ENCODE measurements at places on chromosomes 7 and 10. TPM values are rescaled to one million over a fixed set of nuclear protein-coding genes. Genes with fewer than 3 reads are reported as not detected.
A peak's percentile ranks its signal among the peaks of the same experiment; 100 is the strongest.

- H3K27ac ChIP-seq: no peak overlapping the region
- H3K27me3 ChIP-seq: no peaks in the 10 kb centered on the region
- DNase-seq: no peak
- H3K36me3 ChIP-seq: peaks cover 31% of the 10 kb centered on the region
These were observed 107.0 kb downstream of the HIP1 start for GRCh38 chr7:75631711-75632110.

The DNAJC12 gene
- 5.9 TPM for total RNA-seq

DNA sequence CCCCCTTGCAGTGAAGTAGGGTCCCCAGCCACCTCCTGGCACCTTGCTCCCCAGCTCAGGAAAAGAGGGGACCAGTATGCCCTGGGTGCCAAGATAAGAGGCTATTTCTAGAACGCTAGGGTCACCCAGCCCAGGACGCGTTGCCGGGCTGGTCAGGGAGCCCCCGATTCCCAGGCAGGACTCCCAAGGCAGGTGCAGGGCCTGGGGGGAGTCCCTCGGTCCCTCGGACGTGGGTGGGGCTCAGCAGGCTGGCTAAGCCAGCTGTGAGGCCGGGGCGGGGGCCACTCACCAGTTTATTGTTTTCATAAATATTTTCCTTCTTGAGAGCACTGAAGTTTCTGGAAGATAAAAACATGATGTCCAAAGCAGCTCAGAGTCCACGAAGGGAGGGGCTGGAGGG is 9.3 kb downstream of the MICALL2 start:
- no peaks in the 10 kb centered on the region for H3K27me3 ChIP-seq
- no peak for DNase-seq
- H3K27ac ChIP-seq: no peak overlapping the region
- no peak overlapping the region for H3K4me3 ChIP-seq
- no peaks in the 10 kb centered on the region for H3K36me3 ChIP-seq

DNA sequence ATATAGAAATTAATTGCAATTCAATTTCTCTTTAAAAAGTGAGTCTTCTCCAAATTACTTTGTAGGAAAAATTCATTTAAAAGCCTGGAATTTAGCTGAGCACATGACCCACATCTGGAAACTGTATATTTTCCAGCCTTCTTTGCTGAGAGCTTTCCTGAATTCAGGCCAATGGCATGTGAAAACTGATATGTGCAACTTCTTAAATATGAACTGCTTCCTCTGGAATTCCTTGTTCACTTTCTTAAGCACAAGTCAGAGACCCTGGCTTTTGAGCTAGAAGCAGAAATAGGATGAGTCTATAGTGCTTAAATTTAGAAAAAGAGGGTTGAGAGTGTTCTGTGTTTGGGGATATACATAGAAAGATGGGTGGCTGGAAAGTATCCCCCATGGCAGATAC is 365.1 kb upstream of the MTPN start:
- H3K36me3 ChIP-seq: no peaks in the 10 kb centered on the region
- no peaks in the 10 kb centered on the region for H3K27me3 ChIP-seq
- H3K27ac ChIP-seq: no peak overlapping the region
- H3K4me3 ChIP-seq: no peak overlapping the region
- DNase-seq: no peak

DNA sequence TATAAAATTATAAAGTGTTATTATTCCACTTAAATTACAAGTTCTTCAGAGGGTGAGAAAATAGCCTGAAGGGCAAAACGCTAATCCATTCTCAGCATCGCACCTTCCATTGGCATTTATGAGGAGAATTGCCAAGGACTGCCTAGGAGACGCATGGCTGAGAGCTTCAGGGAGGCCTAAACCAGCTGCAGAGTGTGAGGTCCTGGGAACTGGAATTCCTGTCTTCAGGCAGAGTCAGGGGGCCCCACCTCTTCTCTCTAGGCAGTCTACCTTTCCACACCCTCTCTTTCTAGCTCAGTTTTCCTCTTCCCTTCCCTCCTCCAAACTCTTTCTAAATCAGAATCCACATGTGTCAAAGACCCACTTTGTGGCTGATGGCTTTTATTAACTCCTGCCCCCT is 35.3 kb downstream of the LRRC72 start:
- peaks cover 4% of the 10 kb centered on the region for H3K4me1 ChIP-seq
- H3K4me3 ChIP-seq: no peak overlapping the region
- H3K27me3 ChIP-seq: no peaks in the 10 kb centered on the region
- DNase-seq: no peak
- no peaks in the 10 kb centered on the region for H3K36me3 ChIP-seq
- no peak overlapping the region for H3K27ac ChIP-seq

DNA sequence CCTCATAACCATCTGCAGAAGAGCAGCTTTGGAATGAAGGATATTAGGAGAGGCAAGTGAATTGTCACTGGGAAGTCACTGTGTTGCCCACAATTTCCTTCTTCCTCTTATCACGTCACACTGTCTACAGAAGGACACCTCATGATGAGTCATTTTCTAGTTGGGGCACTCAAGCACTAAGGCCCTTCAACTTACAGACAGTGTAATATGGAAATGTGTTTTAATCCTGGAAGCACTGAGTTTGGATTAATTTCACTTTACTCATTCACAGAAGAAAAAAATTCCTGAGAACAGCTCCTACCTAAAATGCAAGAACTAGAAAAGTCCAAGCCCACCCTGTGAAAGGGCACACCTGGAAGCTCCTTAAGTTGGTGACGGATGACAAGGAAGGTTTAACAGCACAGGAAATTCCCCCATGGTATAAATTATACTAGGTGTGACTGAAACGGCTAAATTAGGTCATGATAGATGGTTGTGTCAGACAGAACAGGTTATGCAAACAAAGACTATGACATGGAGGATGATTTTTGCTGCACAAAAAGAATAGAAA is 56.6 kb downstream of the PARD3 start:
- peak overlapping the region; percentile 4 for H3K27ac ChIP-seq
- H3K27me3 ChIP-seq: no peaks in the 10 kb centered on the region
- DNase-seq: no peak
- peaks cover 5% of the 10 kb centered on the region for H3K36me3 ChIP-seq
- no peak overlapping the region for H3K4me3 ChIP-seq

The ZNF25 gene
- total RNA-seq: 2.9 TPM

The UCN3 gene
- total RNA-seq: 1.3 TPM

GRCh38 chr7:75572396-75572795 is 80.3 kb downstream of the SPDYE5 start:
- no peak overlapping the region for H3K27ac ChIP-seq
- no peak for DNase-seq
- peaks cover 9% of the 10 kb centered on the region for H3K36me3 ChIP-seq
- no peaks in the 10 kb centered on the region for H3K27me3 ChIP-seq

The JAKMIP3 gene
- total RNA-seq: 0.17 TPM

DNA sequence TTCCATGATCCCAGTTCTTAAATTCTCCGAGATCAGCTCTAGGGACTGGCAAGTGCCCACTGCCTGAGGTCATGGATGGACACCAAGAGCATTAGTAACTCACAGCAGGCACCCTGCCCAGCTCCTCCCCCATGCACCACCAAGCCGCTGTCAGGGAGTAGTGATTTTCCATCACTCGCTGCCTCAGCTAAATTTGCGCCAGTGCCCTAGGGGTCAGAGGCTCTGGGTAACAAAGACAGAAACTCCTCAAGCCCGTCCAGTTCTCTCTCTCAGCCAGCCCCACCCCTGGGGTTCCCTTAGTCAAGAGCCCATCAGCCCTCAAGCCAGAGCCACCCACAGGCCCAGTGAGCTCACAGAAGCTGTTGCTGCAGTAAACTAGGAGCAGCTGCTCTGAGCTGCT is 30.0 kb downstream of the PAX2 start:
- H3K4me1 ChIP-seq: peaks cover 19% of the 10 kb centered on the region
- no peak overlapping the region for H3K4me3 ChIP-seq
- no peaks in the 10 kb centered on the region for H3K36me3 ChIP-seq
- peaks cover 51% of the 10 kb centered on the region for H3K27me3 ChIP-seq

- H3K27me3 ChIP-seq: peaks cover under 1% of the 10 kb centered on the region
- H3K27ac ChIP-seq: peak overlapping the region; percentile 64
- H3K36me3 ChIP-seq: no peaks in the 10 kb centered on the region
- H3K4me3 ChIP-seq: no peak overlapping the region
- peaks cover 7% of the 10 kb centered on the region for H3K4me1 ChIP-seq
- DNase-seq: no peak
These were observed 40.5 kb upstream of the SAMD8 start for GRCh38 chr10:75070961-75071428.

DNA sequence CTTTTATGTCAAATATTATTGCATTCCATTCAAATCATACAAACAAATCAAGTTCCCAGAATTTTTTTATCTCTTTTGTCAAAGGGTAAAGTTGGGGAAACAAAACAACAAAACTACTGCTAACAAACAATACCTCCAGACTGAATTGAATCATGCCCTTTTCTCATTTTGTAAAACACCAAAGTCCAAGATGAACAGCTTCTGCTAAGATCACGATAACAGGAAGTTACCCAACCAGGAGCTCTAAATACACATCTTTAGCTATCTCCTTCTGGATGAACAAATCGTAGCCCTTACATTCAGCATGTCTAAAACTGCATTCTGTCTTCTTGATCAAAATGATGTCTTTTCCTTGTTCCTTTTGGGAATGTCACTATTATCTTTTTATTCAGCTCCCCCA is 97.4 kb downstream of the CTTNBP2 start:
- no peak overlapping the region for H3K27ac ChIP-seq
- no peak for DNase-seq
- no peak overlapping the region for H3K4me3 ChIP-seq
- H3K36me3 ChIP-seq: peaks cover 7% of the 10 kb centered on the region
- peaks cover 4% of the 10 kb centered on the region for H3K4me1 ChIP-seq
- H3K27me3 ChIP-seq: no peaks in the 10 kb centered on the region

GRCh38 chr7:112989531-112989930 is 97.1 kb downstream of the GPR85 start:
- no peaks in the 10 kb centered on the region for H3K4me1 ChIP-seq
- no peak overlapping the region for H3K4me3 ChIP-seq
- no peak for DNase-seq
- H3K27ac ChIP-seq: no peak overlapping the region

GRCh38 chr7:2882111-2882510 is 38.0 kb upstream of the GNA12 start:
- peaks cover 9% of the 10 kb centered on the region for H3K4me1 ChIP-seq
- H3K27me3 ChIP-seq: no peaks in the 10 kb centered on the region
- no peak overlapping the region for H3K4me3 ChIP-seq

- no peak for DNase-seq
- peaks cover 2% of the 10 kb centered on the region for H3K4me1 ChIP-seq
- no peak overlapping the region for H3K4me3 ChIP-seq
- H3K27ac ChIP-seq: peak overlapping the region; percentile 52
- H3K27me3 ChIP-seq: no peaks in the 10 kb centered on the region
- no peaks in the 10 kb centered on the region for H3K36me3 ChIP-seq
These were observed 88.1 kb downstream of the HIP1 start for GRCh38 chr7:75650681-75651080.

The LRIT1 gene
- total RNA-seq: not detected

The SEMA4G gene
- 57.1 TPM for total RNA-seq

The CALY gene
- total RNA-seq: 2.5 TPM

- DNase-seq: no peak
- no peaks in the 10 kb centered on the region for H3K36me3 ChIP-seq
- H3K4me3 ChIP-seq: no peak overlapping the region
- H3K27ac ChIP-seq: no peak overlapping the region
These were observed 86.5 kb downstream of the TMEM178B start for GRCh38 chr7:141160246-141160860.

- no peak overlapping the region for H3K4me3 ChIP-seq
- no peaks in the 10 kb centered on the region for H3K36me3 ChIP-seq
These were observed 260.1 kb upstream of the PODXL start for GRCh38 chr7:131816391-131817007.

DNA sequence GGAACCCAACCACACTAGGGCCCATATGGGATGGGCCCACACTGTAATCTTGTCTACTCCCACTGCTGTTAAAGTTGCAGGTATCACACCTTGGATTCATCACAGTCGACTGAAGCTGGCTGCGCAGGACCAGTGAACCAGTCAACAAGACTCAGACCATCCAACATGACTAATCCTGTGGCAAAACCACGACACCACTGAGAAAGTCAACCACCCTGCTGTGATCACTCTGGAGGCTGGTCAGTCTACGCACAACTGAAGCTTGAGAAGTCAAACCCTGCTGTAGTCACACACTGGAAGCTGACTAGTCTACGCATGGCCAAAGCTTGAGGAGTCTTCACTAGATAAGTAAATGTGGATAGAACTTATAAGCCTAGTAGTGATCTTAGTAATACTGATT is 9.6 kb upstream of the CYREN start:
- H3K36me3 ChIP-seq: peaks cover 46% of the 10 kb centered on the region
- no peaks in the 10 kb centered on the region for H3K27me3 ChIP-seq
- no peak overlapping the region for H3K27ac ChIP-seq
- peaks cover 4% of the 10 kb centered on the region for H3K4me1 ChIP-seq
- DNase-seq: no peak
- no peak overlapping the region for H3K4me3 ChIP-seq

GRCh38 chr10:63521416-63522276 is 445 bp downstream of the REEP3 start:
- peaks cover 32% of the 10 kb centered on the region for H3K4me1 ChIP-seq
- H3K27ac ChIP-seq: peak overlapping the region; percentile 98
- H3K27me3 ChIP-seq: no peaks in the 10 kb centered on the region
- H3K36me3 ChIP-seq: peaks cover 14% of the 10 kb centered on the region

DNA sequence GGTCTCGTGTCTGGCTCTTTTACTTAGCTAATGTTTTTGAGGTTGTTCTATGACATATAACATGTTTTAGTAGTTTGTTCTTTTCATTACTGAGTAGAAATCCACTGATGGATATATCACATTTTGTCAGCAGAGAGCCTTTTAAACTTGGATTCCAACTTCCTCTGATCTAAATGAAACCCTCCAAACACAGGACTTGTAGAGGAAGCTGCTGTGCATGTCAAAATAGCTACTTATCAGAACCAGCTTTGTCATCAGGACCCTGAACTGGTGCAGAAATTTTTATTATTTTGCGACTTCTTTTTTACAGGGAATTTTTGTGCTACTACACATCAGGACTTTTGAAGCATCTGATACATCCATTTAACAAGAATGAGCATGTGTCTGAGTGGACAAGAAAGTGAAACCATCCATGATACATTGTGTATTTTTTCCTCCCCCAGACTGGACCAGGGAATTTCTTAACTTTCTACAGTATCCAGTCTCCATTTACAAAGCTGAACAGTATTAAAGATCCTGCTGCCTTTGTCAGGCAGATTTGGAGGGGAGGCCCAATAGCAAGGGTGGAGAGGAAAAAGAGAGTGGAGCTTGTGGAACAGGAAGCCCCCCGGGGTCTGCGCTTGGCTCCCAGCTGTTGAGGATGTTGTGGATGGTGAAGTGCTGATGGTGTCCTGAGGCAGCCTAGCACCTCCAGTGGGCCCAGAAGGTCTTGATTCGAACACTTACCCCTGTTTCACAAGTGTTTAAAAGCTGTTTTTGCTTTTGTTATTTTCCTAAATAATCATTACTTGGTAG is 29.3 kb upstream of the MTPAP start:
- H3K4me1 ChIP-seq: no peaks in the 10 kb centered on the region
- no peak overlapping the region for H3K27ac ChIP-seq
- H3K4me3 ChIP-seq: no peak overlapping the region
- DNase-seq: no peak
- no peaks in the 10 kb centered on the region for H3K36me3 ChIP-seq

- H3K4me3 ChIP-seq: no peak overlapping the region
- no peaks in the 10 kb centered on the region for H3K36me3 ChIP-seq
- peaks cover 2% of the 10 kb centered on the region for H3K27me3 ChIP-seq
- H3K27ac ChIP-seq: no peak overlapping the region
- H3K4me1 ChIP-seq: peaks cover 1% of the 10 kb centered on the region
- DNase-seq: no peak
These were observed 218.6 kb downstream of the CELF2 start for GRCh38 chr10:11236234-11236633.

- H3K27ac ChIP-seq: no peak overlapping the region
- H3K27me3 ChIP-seq: peaks cover 64% of the 10 kb centered on the region
- H3K4me1 ChIP-seq: peaks cover 1% of the 10 kb centered on the region
- DNase-seq: no peak
- no peaks in the 10 kb centered on the region for H3K36me3 ChIP-seq
These were observed 4.2 kb upstream of the ADAM12 start for GRCh38 chr10:126392469-126392868.

Data from progenitor cell of endocrine pancreas (in vitro differentiated cells).